ENCODE measurements at places on chromosomes 2 and 18. TPM values are rescaled to one million over a fixed set of nuclear protein-coding genes. Genes with fewer than 3 reads are reported as not detected.
A peak's percentile ranks its signal among the peaks of the same experiment; 100 is the strongest.

Gene CROCC2
- 0.15 TPM for total RNA-seq

- H3K4me3 ChIP-seq: no peak overlapping the region
- H3K4me1 ChIP-seq: no peaks in the 10 kb centered on the region
- no peak for DNase-seq
- H3K27ac ChIP-seq: no peak overlapping the region
- no peaks in the 10 kb centered on the region for H3K36me3 ChIP-seq
Measured at GRCh38 chr2:120399889-120400240, 53.9 kb downstream of the INHBB start.

Gene CTLA4
- not detected for total RNA-seq

GRCh38 chr18:28091197-28091596, 85.7 kb downstream of the CDH2 start:
- H3K4me1 ChIP-seq: no peaks in the 10 kb centered on the region
- H3K27ac ChIP-seq: peak overlapping the region; percentile 71
- no peak overlapping the region for H3K4me3 ChIP-seq
- no peaks in the 10 kb centered on the region for H3K27me3 ChIP-seq
- H3K36me3 ChIP-seq: no peaks in the 10 kb centered on the region

Gene SERPINB11
- total RNA-seq: not detected

- no peak for DNase-seq
- H3K4me3 ChIP-seq: no peak overlapping the region
- no peaks in the 10 kb centered on the region for H3K36me3 ChIP-seq
- no peak overlapping the region for H3K27ac ChIP-seq
- no peaks in the 10 kb centered on the region for H3K4me1 ChIP-seq
Measured at GRCh38 chr2:181781078-181781786, 100.9 kb upstream of the NEUROD1 start.

- H3K4me1 ChIP-seq: no peaks in the 10 kb centered on the region
- H3K27me3 ChIP-seq: no peaks in the 10 kb centered on the region
- no peak overlapping the region for H3K27ac ChIP-seq
- no peaks in the 10 kb centered on the region for H3K36me3 ChIP-seq
Measured at GRCh38 chr2:2591542-2591940, 260.5 kb upstream of the MYT1L start.

Gene IL1RN
- 98.1 TPM for total RNA-seq

GRCh38 chr2:147777394-147777793, 67.4 kb upstream of the ACVR2A start:
- no peak overlapping the region for H3K4me3 ChIP-seq
- no peaks in the 10 kb centered on the region for H3K27me3 ChIP-seq
- no peak for DNase-seq
- H3K4me1 ChIP-seq: no peaks in the 10 kb centered on the region
- no peak overlapping the region for H3K27ac ChIP-seq
- H3K36me3 ChIP-seq: no peaks in the 10 kb centered on the region

DNA sequence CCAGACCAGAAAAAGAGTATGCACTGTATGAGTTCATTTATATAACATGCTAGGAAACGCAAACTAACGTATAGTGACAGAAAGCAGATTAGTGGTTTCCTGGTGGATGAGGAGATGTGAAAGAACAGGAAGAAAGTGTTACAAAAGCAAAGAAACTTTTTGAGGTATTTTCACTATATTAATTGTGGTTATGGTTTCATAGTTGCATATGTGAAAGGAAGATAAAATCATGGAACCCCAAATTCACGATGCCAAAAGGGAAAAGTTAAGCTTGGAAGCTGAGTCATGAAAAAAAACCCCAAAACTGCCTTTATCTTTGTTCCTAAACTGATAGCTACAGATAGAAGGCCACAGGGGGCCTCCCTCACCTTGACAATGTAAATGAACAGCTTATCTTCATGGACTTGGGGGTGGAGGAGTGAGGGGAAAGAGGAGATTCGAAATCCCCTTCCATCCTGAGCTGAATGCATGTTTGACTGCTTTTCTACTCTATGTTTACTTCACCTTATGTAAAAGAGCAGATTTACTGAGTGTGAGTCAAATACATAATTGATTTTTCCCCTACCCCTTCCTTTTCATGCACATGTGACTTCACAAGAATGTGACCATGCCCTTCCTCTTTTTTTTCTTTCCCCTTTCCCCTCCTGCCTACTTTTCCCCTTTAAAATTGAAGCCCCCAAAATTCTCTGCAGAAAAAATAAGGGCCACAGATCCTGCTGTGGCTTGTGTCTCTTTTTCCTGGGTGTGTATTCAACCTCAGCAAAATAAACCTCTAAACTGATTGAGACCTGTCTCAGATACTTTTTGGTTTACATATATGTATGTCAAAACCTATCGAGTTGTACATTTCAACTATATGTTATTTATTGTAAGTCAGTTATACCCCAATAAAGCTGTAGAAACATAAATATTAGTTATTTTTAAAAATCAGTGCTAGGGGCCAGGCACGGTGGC, 100.1 kb upstream of the TLK1 start:
- no peaks in the 10 kb centered on the region for H3K36me3 ChIP-seq
- no peak overlapping the region for H3K4me3 ChIP-seq
- no peaks in the 10 kb centered on the region for H3K27me3 ChIP-seq
- no peak for DNase-seq
- no peak overlapping the region for H3K27ac ChIP-seq

GRCh38 chr18:75029481-75029880, 179.5 kb downstream of the PTGR3 start:
- H3K4me3 ChIP-seq: no peak overlapping the region
- DNase-seq: no peak
- H3K4me1 ChIP-seq: no peaks in the 10 kb centered on the region
- no peak overlapping the region for H3K27ac ChIP-seq
- H3K27me3 ChIP-seq: no peaks in the 10 kb centered on the region
- H3K36me3 ChIP-seq: no peaks in the 10 kb centered on the region

GRCh38 chr2:78977661-78978145, 47.8 kb upstream of the REG3G start:
- no peak overlapping the region for H3K27ac ChIP-seq
- no peak for DNase-seq
- H3K4me1 ChIP-seq: no peaks in the 10 kb centered on the region
- H3K27me3 ChIP-seq: no peaks in the 10 kb centered on the region

Gene RAB11FIP5
- 12.7 TPM for total RNA-seq

GRCh38 chr2:231399853-231400680, 4.6 kb downstream of the B3GNT7 start:
- H3K27me3 ChIP-seq: no peaks in the 10 kb centered on the region
- DNase-seq: peak; percentile 76
- no peak overlapping the region for H3K27ac ChIP-seq
- peak overlapping the region; percentile 24 for H3K4me3 ChIP-seq
- no peaks in the 10 kb centered on the region for H3K36me3 ChIP-seq

GRCh38 chr2:6538607-6539006, 327.1 kb downstream of the CMPK2 start:
- no peak overlapping the region for H3K4me3 ChIP-seq
- no peak for DNase-seq
- H3K4me1 ChIP-seq: no peaks in the 10 kb centered on the region

DNA sequence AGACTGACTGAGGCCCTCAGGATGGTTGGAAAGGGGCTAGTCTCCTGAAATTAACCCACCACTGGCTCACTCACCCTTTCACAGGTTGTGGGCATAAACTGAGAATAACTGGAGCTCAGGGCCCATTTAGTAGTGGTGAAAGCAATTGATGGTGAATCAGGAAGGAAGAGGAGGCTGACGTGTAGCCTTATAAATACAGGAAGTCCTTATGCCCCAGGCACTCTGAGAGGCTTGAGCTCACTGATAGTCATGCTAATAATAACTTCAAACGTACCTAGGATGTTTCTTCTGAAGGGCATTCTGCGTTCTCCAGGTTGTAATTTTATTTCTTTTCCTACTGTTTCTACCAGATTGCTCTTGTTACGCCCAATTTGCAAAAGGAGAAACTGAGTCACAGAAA, 328.4 kb downstream of the CLIP4 start:
- no peaks in the 10 kb centered on the region for H3K4me1 ChIP-seq
- no peaks in the 10 kb centered on the region for H3K27me3 ChIP-seq
- H3K36me3 ChIP-seq: no peaks in the 10 kb centered on the region

DNA sequence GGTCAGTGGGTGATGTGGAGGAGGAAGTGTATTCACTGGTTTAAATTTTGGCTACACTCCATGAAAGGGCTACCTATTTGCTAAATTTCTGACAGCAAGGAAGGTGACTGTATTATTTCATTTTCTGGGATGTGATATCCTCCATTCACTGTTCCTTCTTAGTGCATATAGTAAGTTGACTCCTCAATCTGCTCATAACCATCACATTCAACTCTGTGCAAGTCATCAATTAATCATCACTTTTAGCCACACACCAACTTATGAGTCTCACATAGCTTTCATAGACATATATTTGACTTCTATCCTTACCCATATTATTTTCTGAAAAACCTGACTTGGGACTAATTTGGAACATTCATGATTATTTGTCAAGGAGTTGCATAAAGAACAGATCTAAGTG, 16.9 kb downstream of the KLHL41 start:
- H3K4me3 ChIP-seq: no peak overlapping the region
- H3K4me1 ChIP-seq: no peaks in the 10 kb centered on the region
- H3K36me3 ChIP-seq: no peaks in the 10 kb centered on the region

Gene RGPD8
- total RNA-seq: 7.4 TPM

Gene MTA3
- 13.0 TPM for total RNA-seq

DNA sequence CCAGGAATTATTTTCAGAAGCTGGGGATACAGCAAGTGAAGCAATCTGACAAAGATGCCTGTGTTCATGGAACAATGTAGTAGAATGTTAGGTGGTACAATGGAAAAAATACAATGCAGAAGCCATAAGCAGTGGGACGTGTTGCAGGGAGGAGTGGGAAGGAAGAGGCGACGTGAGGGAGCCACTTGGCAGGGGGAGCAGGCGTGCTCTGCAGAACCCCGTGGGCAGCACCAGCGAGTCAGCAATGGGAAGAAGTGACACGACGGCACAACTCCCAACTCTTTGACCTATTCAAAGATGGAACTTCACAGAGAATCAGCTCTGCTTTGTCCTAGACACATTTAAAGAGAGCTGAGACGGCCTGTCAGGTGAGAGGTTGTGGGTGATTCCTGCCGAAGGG, 30.5 kb downstream of the PRELID3A start:
- no peak overlapping the region for H3K27ac ChIP-seq
- H3K36me3 ChIP-seq: no peaks in the 10 kb centered on the region
- no peaks in the 10 kb centered on the region for H3K4me1 ChIP-seq
- DNase-seq: no peak
- no peaks in the 10 kb centered on the region for H3K27me3 ChIP-seq

Gene ANO7
- 0.68 TPM for total RNA-seq

- H3K27ac ChIP-seq: no peak overlapping the region
- no peaks in the 10 kb centered on the region for H3K27me3 ChIP-seq
- H3K36me3 ChIP-seq: no peaks in the 10 kb centered on the region
- no peak overlapping the region for H3K4me3 ChIP-seq
Measured at GRCh38 chr2:109197491-109198418, 68.8 kb downstream of the SH3RF3 start.

GRCh38 chr2:8622199-8622911, 59.5 kb upstream of the ID2 start:
- H3K27me3 ChIP-seq: no peaks in the 10 kb centered on the region
- DNase-seq: no peak
- no peaks in the 10 kb centered on the region for H3K36me3 ChIP-seq
- H3K4me3 ChIP-seq: no peak overlapping the region
- H3K27ac ChIP-seq: no peak overlapping the region
- H3K4me1 ChIP-seq: peaks cover 31% of the 10 kb centered on the region

DNA sequence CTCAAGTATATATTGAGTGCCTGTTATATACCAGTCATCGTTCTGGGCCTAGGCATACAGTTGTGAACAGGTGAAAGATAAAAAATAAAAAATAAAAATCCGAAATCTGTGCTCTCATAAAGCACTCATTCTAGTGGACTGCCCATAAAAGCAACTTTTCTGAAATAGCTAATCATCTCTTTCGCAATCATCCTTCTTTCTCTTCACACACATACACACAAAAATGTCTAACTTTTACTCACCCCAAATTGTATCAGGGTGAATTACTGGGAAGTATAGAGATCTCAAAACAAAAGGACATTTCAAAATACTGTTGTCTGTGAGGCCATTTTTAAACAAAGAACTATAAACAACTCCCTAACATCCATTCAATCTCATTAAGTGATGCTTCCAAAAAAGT, 29.6 kb upstream of the ORC2 start:
- no peak for DNase-seq
- H3K27me3 ChIP-seq: no peaks in the 10 kb centered on the region
- H3K36me3 ChIP-seq: peaks cover 53% of the 10 kb centered on the region
- H3K4me3 ChIP-seq: no peak overlapping the region
- no peak overlapping the region for H3K27ac ChIP-seq
- no peaks in the 10 kb centered on the region for H3K4me1 ChIP-seq

Gene CD302
- total RNA-seq: 114 TPM

GRCh38 chr18:70047931-70048603, 100.4 kb upstream of the CD226 start:
- no peak overlapping the region for H3K27ac ChIP-seq
- no peaks in the 10 kb centered on the region for H3K36me3 ChIP-seq
- no peaks in the 10 kb centered on the region for H3K27me3 ChIP-seq

DNA sequence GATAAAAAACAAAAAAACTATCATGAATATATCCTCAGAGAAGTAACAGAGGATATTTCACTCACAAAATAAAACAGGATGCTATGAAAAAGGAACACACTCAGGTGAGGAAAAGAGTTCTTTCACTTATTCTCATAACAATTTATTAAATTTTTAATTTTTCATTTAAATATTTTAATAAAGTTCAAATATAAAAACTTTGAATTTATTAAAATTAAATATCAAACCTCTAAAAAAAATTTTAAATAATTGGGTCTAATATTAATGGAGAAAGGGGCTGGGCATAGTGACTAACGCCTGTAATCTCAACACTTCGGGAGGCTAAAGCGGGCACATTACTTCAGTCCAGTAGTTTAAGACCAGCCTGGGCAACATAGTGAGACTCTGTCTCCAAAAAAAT, 10.1 kb downstream of the THADA start:
- no peak overlapping the region for H3K4me3 ChIP-seq
- H3K27me3 ChIP-seq: no peaks in the 10 kb centered on the region
- peaks cover 3% of the 10 kb centered on the region for H3K36me3 ChIP-seq
- no peak overlapping the region for H3K27ac ChIP-seq

DNA sequence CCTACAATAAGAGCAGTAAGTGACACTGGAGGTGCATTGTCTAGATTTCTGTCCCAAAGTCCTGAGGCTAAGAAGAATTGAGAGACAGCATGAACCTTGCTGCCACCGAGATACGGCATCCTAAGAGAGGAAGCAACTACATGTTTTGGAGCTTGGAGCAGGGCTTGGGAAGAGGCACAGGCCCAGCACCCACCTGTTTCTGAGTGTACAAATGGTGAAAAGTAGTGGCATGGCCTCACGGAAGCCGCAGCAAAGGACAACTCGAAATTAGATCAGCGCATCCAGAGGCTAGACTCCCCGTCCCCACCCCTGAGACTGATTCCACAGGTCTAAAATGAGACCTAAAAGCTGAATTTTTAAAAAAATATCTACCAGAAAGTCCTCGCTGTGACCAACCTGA, 127.5 kb downstream of the PTGR3 start:
- H3K4me3 ChIP-seq: no peak overlapping the region
- H3K4me1 ChIP-seq: no peaks in the 10 kb centered on the region
- no peak for DNase-seq

DNA sequence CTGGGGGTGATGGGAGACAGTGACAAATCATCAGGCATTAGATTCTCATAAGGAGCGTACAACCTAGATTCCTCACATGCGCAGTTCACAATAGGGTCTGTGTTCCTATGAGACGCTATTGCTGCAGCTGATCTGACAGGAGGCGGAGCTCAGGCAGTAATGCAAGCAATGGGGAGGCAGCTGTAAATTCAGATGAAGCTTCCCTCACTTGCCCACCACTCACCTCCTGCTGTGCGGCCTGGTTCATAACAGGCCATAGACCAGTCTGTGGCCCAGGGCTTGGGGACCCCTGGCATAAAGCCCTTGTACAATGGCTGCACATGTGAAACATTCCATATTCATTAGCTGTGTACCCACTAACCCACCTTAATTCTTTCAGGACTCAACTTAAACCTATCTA, 18.0 kb downstream of the NMUR1 start:
- H3K4me3 ChIP-seq: no peak overlapping the region
- H3K36me3 ChIP-seq: no peaks in the 10 kb centered on the region
- no peak overlapping the region for H3K27ac ChIP-seq
- DNase-seq: no peak

All from right lobe of liver (tissue), 6 donors.